ENCODE measurements at places on chromosomes 7 and 10.
A peak's percentile ranks its signal among the peaks of the same experiment; 100 is the strongest.

- H3K27me3 ChIP-seq, result no peaks in the 10 kb centered on the region
- no peaks in the 10 kb centered on the region for H3K36me3 ChIP-seq
- no peak overlapping the region for H3K4me3 ChIP-seq
- DNase-seq, result no peak
- H3K4me1 ChIP-seq, result no peaks in the 10 kb centered on the region
- H3K27ac ChIP-seq, result no peak overlapping the region
Observed at GRCh38 chr10:34427911-34428216, 387.2 kb downstream of the PARD3 start.

GRCh38 chr7:92075455-92076158 lies 58.7 kb downstream of the CYP51A1 start:
- no peak overlapping the region for H3K27ac ChIP-seq
- no peaks in the 10 kb centered on the region for H3K4me1 ChIP-seq
- no peaks in the 10 kb centered on the region for H3K36me3 ChIP-seq
- no peak for DNase-seq
- no peaks in the 10 kb centered on the region for H3K27me3 ChIP-seq
- H3K4me3 ChIP-seq, result no peak overlapping the region

DNA sequence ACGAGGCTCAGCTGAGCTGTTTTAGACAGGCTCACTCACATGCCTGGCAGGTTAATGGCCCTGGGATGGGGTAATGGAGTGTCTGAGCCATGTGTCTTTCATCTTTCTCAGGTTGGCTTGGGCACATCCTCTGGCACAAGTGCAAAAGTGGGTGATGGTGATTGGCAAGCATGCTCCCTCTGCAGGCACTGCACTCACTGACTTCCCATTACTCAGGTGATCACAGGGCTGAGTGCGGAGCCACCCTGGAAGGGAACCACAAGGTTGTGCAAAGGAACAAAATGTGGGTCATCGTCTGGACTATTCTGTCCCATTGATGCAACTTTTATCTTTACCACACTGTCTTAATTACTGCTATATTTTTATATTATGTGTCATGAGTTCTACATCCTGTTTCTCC lies 244.1 kb upstream of the AKR1E2 start:
- H3K27me3 ChIP-seq, result no peaks in the 10 kb centered on the region
- no peaks in the 10 kb centered on the region for H3K36me3 ChIP-seq
- no peak overlapping the region for H3K4me3 ChIP-seq
- no peak for DNase-seq

DNA sequence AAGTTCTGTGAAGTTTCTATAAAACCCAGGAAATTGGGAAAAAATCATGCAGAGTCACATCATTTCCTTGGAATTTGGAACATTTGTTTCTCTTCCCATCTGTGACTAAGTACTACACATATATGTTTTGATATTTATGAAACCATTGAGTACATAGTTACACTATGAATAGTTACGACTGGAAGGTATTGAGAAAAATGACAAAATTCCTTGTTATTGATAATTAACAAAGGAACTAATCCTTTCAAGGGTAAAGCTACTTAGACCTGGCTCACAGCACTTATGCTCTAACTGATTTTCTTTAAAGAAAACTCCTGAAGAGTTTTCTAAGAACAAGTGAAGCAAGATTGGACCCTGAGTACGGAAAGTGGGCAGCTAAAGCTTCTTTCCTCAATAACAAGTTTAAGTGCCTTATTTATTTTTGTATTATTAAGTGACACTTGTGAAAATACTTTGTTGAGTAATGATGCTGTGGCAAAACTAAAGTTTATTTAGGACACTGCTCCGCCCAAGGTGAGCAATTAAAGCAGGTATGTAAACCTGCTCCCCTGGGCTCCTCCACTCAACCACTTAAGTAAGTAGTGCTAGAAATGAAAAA lies 12.0 kb upstream of the GLCCI1 start:
- no peaks in the 10 kb centered on the region for H3K27me3 ChIP-seq
- H3K4me1 ChIP-seq, result no peaks in the 10 kb centered on the region
- no peak overlapping the region for H3K27ac ChIP-seq
- no peak for DNase-seq
- H3K36me3 ChIP-seq, result no peaks in the 10 kb centered on the region
- H3K4me3 ChIP-seq, result no peak overlapping the region

GRCh38 chr7:27842094-27842692 lies 102.2 kb downstream of the TAX1BP1 start:
- no peaks in the 10 kb centered on the region for H3K36me3 ChIP-seq
- H3K4me1 ChIP-seq, result no peaks in the 10 kb centered on the region
- H3K4me3 ChIP-seq, result no peak overlapping the region
- DNase-seq, result no peak
- H3K27ac ChIP-seq, result no peak overlapping the region

DNA sequence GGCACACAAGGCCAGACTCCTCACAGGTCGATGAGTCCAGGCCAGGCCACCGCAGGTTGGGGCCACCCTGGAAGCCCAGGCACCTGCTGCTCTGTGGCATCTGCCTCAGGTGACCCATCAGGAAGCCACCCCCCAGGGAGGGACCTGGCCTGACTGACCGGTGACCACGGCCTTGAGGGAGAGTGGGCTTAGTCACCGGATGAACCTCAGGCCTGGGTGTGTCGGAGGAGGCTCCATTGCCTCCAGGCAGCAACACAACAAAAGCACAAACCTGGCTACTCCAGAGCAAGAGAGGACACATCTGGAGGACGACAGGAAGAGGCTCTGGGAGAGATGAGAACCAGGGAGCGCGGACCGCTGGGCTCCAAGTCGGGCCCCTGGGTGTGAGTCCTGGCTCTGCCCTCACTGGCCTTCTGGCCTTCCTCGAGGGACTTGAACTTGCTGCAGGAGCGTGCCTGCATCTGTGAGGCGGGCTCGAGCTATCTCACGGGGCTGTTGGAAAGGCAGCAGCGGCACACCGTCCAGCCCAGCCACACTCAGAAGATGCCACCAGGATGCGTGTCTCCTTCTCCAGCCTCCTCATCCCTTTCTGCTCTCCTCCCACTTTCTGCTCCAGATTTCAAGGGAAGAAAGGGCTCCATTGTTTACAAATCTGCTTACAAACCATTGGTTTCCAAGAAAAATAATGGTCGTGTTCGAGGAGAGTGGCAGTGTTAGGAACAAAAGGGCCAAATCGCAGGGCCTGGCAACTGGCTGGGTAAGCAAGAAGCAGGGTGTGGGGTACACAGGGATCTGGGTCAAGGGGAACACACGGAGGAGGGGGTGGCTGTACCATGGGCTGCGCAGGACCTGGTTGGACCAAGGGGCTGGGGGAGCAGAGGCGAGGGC lies 152.9 kb downstream of the ADAM12 start:
- H3K36me3 ChIP-seq, result no peaks in the 10 kb centered on the region
- no peak for DNase-seq
- peaks cover 6% of the 10 kb centered on the region for H3K27me3 ChIP-seq

- no peak overlapping the region for H3K27ac ChIP-seq
- no peak for DNase-seq
- H3K4me1 ChIP-seq, result peaks cover 16% of the 10 kb centered on the region
- no peaks in the 10 kb centered on the region for H3K36me3 ChIP-seq
- no peak overlapping the region for H3K4me3 ChIP-seq
- no peaks in the 10 kb centered on the region for H3K27me3 ChIP-seq
Observed at GRCh38 chr10:3900391-3900790, 115.4 kb upstream of the KLF6 start.

GRCh38 chr7:31883761-31884164 lies 186.4 kb downstream of the PDE1C start:
- no peak for DNase-seq
- H3K27ac ChIP-seq, result peak overlapping the region; percentile 38
- no peaks in the 10 kb centered on the region for H3K36me3 ChIP-seq
- no peaks in the 10 kb centered on the region for H3K27me3 ChIP-seq
- peaks cover 12% of the 10 kb centered on the region for H3K4me1 ChIP-seq

GRCh38 chr7:102181517-102181916 lies 105.2 kb upstream of the SH2B2 start:
- H3K36me3 ChIP-seq, result peaks cover 4% of the 10 kb centered on the region
- H3K4me1 ChIP-seq, result no peaks in the 10 kb centered on the region
- no peak for DNase-seq
- no peak overlapping the region for H3K4me3 ChIP-seq

DNA sequence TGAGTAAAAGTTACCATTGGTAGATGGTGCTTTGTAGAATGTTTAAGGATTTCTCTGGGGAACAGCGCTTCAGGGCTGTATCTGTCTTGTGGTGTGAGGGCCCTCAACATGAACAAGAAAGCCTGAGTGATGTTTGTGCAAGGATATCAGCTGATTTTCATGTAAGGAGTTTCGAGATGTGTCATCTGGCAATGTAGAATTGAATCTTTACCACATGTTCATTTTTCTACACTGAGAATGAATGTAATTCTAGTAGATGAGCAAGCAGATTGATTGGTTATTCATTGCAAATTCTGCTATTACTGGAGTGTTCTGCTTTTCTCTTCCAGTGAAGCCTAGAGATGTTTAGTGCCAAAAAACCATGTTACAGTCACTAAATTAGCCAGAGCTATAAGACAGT lies 87.7 kb downstream of the ST7 start:
- H3K4me3 ChIP-seq, result no peak overlapping the region
- H3K36me3 ChIP-seq, result no peaks in the 10 kb centered on the region
- DNase-seq, result no peak
- H3K27me3 ChIP-seq, result no peaks in the 10 kb centered on the region

All from transverse colon (tissue), 4 donors.